Uterus (tissue), 4 donors: ENCODE measurements at places on chromosomes 4 and X. TPM values are rescaled to one million over a fixed set of nuclear protein-coding genes. Genes with fewer than 3 reads are reported as not detected.

Gene IKBKG
- 26.4 TPM for total RNA-seq

GRCh38 chrX:31038575-31039326 is 33.1 kb downstream of the FTHL17 start:
- no peak for DNase-seq

DNA sequence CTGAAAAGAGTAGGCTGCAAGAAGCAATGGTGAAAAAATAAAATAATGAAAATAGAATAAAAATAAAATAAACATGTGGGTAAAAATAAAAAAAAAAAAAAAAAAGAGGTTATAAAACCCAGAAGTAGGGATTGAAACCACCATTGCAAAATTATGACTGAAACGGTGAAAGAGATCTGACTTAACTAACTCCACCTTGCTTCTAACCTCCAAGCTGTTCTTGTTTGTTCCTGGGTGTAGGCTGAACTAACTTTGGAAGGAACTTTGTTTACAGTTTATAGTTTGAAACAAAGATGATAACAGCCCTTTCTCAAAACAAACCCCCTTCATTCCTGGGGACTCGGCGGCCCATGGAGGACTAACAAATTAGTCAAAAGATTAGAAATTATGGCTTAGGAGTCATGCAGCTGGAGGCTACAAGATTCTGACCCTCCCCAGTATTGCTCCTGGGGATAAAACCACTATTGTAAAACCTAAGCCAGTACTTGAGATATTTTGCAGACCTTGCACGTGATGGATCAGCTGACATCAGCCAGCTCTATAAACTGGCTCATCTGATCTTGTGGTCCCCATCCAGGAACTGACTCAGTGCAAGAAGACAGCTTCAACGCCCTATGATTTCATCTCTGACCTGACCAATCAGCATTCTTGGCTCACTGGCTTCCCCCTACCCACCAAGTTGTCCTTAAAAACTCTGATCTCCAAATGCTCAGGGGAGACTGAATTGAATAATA is 30.4 kb downstream of the DDX60L start:
- DNase-seq = peak; percentile 17

DNA sequence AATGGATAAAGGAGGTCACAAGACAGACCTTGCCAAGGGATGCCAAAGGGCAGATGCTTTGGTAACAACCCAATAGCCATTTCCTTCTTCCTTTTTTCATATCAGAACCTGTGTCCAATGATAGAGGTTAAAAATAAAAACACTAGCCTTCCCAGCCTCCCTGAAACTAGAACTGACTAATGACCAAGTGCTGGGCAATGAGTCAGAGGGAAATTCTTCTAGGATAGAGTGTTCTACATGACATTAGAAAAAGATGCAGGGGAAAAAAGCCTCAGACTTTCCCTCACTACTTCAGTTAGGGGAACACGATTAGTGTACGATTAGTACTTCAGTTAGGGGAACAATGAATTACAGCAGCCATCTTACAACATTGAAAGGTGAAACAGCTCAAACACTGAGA is 29.3 kb upstream of the FAM47C start:
- DNase-seq = no peak
